ENCODE measurements at places on chromosomes 7 and 10. TPM values are rescaled to one million over a fixed set of nuclear protein-coding genes. Genes with fewer than 3 reads are reported as not detected.

TMEM72 gene
- not detected for total RNA-seq

GSDME gene
- total RNA-seq, result 4.1 TPM

ZPBP gene
- total RNA-seq, result not detected

PNLIPRP3 gene
- not detected for total RNA-seq

SUFU gene
- 2.0 TPM for total RNA-seq

ICA1 gene
- total RNA-seq, result not detected

TEX47 gene
- total RNA-seq, result not detected

Data from MG63 (cell line).